ENCODE measurements at places on chromosomes 1 and 21.

DNA sequence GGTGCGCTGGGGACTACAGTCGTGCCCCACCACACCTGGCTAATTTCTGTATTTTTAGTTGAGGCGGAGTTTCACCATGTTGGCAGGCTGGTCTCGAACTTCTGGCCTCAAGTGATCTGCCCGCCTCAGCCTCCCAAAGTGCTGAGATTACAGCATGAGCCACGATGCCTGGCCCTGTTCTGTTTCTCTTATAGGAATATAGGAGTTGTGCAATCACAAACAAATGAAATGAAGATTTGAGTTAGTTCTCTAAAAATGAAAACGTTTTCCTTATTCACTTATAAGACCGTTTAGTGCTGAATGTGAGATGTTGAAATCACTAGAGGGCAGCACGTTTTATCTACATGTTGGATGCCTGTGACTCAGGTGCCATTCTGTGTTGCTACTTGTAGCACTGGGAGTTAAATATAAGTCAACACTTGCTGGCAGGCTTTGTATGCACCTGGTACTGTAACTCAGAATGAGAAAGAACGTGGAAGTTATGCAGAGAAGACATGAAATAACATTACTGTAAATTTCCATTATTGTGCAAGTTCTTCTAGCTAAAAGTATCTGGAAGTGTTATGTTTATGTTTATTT lies 45.8 kb downstream of the MIGA1 start:
- DNase-seq, result peak; percentile 75

DNA sequence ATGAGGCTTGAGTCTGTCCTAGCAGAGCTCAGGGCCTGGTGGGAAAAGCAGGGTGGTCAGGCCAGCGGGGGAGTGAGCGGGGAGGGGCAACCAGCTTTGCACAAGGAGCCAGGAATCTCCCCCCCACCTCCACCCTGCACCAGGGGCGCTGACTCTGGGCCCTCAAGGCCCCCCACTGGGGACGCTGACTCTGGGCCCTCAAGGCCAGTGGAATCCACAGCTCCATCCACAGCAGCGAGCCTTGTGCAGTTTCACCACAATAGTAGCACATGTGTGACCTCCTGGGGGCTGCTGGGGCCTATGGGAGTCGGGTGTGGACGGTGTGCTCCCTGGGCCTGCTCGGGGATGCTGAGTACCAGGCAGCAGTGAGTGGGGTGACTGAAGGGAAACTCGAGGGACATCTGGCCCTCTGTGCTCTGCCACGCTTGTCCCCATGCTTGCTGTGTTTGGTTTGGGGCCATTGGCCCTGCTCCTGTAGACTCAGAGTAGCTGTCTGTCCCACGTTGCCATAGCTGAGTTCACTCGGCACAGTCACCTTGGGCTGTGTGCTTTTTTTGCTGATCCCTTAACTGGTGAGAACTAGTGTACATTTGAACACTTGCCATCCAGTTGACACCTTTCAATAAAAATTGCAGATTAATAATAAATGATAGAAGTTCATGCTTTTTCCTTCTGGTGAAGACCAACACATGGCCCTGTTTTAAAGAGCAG lies 89.2 kb downstream of the ADARB1 start:
- DNase-seq, result no peak

GRCh38 chr1:245411245-245412036 lies 256.7 kb downstream of the KIF26B start:
- DNase-seq, result peak; percentile 32

GRCh38 chr1:35725596-35725995 lies 6.9 kb upstream of the C1orf216 start:
- DNase-seq, result no peak

DNA sequence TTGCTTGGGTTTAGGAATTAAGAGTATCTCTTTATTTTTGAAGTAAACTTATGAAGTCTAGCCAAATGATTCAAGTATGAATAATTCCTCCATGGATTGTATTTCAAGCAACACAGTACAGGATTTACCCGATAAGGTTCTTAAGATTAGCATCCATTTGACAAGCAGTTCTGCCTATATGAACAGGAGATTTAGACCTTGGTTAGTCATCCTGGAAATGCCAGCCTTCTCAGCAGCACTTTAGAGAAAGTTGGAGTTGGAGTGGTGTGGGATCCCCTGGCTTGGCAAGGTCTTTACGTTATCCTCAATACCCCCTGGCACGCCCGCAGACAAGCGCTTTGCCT lies 1.6 kb downstream of the BCAR3 start:
- peak; percentile 86 for DNase-seq
